ENCODE measurements at places on chromosomes 1 and 21.

GRCh38 chr1:32126770-32127169 is 18.9 kb downstream of the KPNA6 start:
- DNase-seq, result no peak

GRCh38 chr21:35048183-35048601 is 910 bp downstream of the RUNX1 start:
- peak; percentile 40 for DNase-seq

DNA sequence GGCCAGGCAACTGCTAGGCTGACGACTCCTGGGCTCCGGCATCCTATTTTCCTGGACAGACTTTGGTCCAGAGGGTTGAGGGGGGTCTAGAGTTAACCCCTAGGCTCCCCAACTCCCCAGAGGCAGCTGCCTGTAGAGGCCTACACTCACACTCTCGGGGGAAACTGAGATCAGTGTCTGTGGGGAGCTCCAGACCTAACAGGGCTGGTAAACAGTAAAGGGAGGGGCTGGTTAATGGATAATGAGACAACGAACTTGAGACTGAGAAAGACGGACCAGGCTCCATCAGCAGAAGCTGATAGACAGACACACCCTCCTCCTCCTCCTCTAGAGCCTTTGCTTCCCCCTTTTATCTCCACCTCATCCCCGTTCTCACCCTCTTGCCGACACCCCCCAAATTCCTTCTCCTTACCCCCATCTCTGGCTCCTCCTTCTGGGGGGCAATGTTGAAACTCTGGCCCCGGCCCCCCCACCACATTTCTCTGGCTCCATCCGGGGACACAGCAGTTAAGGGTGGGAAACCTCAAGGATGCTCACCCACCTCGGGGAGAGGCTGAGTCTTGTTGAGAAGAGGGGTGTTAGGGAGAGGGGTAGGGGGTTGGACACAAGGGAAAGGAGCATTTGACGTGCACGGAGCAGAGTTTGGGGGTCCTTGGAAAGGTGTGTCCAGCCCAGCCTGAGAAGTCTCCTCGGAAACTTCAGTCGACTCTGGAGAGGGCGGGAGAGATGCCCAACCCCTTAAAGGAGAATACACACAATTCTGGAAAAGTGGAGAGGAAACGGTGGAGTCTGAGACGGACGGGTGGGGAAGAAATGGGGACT is at the start of gene MTMR11:
MTMR11 (minus strand) TSS at position 710 of the 822 bp plus-strand sequence; CDS start at position 478, 232 bp downstream.
- no peak for DNase-seq

GRCh38 chr1:182643699-182644098 is 39.5 kb upstream of the RGS16 start:
- DNase-seq, result no peak

DNA sequence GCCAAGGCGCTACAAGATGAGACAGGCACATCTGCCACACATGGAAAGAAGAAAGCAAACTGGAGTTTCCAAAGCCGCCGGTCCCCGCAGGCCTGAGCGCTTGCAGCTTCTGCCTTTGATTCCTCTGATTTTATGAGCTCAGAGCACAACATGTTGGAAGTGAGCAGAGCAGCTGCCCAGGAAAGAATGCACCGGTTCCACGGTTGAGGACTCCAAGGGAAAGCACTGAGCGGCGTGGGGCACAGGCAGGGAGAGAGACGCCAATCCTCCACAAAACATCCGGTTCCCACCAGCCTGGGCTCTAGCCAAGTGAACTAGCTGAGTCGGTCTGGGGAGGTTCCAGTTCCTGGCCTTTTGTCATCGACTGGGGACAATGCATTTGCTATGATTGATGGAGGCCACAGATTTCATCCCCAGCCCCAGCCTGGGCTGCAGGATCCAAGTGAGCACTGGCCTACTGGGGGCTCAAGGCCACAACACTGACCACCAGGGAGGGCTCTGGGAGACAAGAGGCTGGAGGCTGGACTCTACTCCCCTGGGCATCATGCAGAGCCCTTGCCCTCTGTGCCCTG is 253.1 kb upstream of the IRF2BP2 start:
- DNase-seq, result no peak

GRCh38 chr21:38440746-38441145 is 57.5 kb downstream of the ERG start:
- no peak for DNase-seq

DNA sequence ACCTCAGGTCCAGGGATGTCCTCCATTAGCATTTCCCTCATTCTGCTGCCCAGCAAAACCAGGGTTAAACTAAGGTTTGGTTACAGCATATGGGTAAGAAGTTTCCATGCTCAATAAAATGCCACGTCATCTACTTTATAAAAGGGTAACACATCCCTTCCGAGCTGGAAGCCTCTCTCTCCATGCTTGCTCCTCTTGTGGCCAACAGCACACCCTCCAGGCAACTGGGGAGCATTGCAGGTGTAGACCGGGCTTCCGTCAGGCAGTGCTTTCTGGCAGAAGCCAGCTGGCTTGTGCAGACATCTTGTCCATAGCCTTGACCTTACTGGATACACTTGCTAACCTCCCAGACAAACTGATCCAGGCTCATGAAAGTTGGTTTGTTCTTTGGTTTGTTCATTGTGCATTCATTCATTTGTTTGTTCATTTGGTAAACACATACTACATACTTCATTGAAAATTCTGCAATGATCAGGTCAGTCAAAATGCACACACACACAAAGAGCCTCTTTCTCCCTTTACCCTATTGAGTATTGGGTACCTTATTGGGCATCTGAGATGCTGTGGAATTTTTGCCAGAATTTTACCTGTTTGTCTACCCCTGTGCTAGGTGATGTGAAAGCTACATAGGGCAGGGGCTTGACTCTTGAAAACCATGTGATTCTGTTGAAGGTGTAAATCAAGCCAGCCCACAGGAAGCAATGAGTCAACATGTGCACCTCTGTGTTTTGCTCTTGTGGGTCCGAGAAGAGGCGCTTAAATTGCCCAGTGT is 422.8 kb downstream of the CAMTA1 start:
- DNase-seq, result no peak

DNA sequence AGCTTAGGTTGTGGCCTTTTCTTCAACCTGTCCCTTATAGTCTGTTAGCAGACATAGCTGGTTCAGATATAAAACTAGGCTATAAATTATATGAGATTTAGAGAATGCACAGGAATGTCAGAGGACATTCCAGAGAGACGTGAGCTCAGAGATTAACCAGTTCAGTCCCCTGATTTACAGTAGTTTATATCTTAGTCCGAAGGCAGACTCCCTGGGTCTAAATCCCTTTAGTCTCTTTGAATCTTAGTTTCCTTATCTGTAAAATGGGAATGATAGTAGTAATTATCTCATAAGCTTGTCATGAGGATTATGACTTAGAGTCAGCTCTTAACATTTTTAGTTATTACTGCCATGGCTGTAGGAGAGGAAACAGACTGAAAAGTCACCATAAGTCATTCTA is 45.5 kb upstream of the PLXNA2 start:
- no peak for DNase-seq

GRCh38 chr1:204418174-204419063 is 6.8 kb upstream of the PPP1R15B start:
- no peak for DNase-seq

- no peak for DNase-seq
These were observed 51.2 kb upstream of the COA6 start for GRCh38 chr1:234322097-234322496.

DNA sequence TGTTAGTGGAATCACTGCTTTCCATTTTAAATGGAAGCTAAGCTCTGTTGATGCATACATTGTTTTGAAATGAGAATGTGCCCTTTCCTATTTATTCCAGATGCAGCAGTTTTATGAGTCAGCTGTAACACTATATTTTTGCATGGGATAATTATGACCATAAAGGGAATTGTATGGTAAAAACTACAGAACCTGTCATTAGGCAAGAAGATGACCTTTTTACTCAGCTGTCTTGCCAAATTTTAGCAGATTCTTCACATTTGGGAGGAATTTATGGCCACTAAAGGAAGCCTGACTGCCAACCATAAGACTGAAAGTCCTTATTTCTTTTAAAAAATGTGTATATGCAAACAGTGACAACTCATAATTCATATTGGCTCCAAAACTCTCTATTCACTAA is 356.3 kb upstream of the PRMT6 start:
- no peak for DNase-seq

- no peak for DNase-seq
These were observed 57.4 kb downstream of the GALNT2 start for GRCh38 chr1:230124186-230125128.

DNA sequence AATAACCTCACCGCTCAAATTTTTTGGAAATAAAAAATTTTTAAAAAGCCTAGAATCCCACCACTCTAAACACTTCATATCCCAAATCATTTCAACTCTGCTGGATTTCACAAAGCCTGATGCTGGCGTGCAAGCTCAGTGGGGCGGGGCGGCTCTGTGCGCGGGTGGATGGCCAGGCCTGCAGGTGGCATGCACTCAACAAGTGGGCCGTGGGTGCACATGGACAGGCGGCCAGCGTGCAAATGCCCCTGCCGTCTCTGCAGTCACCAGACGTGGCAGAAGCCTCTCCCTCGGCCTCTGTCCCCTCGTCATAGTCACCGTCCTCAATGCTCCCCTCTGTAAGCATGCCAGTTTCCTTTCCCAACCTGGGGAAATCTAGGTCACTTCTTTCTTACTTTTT is 6.6 kb upstream of the PDE9A start:
- no peak for DNase-seq

GRCh38 chr21:41765420-41765821 is 1.4 kb downstream of the RIPK4 start:
- DNase-seq, result no peak

DNA sequence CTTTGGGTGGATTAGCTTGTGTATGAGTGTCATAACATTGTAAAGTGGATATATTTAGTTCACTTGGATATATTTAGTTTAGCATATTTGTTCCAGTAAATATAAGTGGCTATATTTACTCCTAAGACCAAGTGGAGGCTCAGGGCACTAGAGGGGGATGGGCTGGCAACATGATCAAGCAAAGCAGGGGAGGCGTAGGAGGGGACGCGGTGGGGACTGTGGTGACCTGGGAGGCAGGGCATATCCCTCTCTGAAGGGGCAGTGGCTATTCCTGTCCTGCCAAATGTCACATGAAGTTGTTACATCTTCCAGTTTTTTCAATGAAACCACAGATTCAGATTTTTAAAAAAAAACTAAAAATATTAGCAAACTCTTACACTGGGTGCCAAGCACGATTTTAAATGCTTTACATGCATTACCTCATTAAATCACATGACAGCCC is 51.9 kb upstream of the EDN2 start:
- DNase-seq, result no peak

DNA sequence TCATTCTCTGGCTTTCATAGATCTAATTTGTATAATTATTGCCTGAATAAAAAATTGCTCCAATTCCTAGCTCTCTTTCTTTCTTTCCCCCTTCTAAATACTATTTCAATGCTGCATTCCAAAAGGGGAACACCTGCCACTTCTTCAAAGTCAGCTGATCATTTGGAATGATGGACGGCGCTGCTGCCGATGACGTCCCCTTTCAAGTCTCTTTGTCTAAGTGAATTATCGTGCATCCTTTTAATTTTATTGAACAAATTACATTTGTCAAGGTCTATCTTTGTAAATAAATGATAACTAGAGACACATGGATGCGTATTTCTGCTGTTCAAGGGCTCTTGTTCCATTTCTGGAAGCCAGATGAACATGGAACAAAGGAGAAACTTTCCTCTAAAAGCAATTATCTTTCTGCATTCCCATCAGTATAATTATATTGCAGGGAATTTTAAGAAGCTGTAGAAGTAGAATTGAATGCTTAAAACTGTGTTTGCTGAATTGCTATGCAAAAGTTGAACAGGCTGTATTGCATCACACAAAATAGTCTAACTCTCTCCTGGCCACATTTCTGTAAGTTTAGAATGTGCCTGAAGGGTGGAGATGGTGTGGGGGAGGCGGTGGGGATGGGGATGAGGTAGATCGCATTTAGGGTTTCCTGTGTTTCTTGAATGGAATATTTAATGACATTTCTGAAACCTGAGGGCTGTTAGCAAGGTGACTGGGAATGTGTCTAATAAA is 191.9 kb upstream of the LMO4 start:
- DNase-seq, result no peak

- no peak for DNase-seq
These were observed 58.1 kb upstream of the VTCN1 start for GRCh38 chr1:117268535-117269455.

Data from stimulated activated CD4-positive, alpha-beta T cell treated with anti-CD3 and anti-CD28 coated beads, Interleukin-4, amount 100 ng/mL, for 1 hour (primary cell).